Activated CD4-positive, alpha-beta T cell treated with anti-CD3 and anti-CD28 coated beads, Interleukin-2, amount 50 U/mL, for 48 hours (primary cell): ENCODE measurements at places on chromosomes 2 and 18.

DNA sequence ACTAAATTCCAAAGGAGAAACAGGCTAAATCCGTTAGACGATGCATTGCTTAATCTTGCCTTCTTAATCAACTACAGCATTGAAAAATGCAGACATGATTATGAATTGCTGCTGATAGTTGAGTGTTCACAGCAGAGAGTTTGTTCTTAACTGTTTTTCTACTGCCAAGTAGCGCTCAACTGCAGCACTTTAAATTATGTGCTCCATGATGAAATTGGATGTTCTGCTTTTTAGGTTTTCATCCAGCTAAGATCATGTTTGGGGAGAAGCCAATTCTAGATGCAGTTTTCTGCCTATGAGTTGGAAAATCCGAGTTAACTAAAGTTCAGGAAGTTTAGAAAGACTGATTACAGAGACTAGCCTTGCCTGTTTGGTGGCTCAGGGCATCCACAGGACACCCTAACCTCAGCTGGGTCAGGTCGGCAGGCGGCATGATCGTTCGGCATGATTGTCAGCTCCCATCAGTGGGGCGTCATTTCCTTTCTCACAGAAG is 119.4 kb upstream of the PIEZO2 start:
- no peak for DNase-seq

DNA sequence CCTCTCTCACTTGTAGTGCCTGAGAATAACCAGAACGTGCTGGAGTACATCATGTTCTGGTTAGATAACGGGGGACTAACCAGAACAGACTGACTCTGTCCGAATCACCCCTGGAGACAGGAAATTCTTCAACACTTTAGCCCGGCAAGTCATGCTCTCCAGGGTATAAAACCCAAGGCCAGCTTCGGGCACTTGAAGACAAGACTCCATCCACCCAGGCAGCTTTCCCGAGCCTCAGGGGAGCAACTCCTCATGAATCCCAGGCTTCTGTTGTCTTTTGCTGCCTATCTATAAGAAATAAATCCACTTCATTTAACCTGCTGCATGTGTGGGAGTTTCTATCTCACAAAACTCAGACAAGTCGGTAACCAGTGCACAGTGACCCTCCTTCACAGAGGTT is 99.6 kb downstream of the KCNF1 start:
- no peak for DNase-seq

GRCh38 chr2:65199891-65200290 is 27.7 kb upstream of the ACTR2 start:
- DNase-seq, result no peak

DNA sequence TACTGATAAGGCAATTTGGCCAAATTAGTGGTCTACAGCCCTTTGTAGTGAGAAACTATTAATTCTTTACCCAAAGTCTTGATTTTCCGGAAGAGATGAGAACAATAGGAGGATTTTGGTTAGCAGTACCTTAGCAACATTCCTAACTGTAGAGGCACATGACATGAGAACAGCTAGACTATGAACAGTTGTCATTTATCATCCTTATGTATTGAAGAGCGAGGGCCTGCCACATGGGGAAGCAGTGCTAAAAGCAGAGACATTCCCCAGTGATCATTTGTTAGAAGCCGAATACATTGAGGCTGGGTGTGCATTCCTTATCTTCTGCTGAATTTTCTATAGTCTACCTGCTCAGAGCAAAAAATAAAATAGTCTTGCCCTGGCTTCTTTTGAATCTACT is 65.2 kb downstream of the RBBP8 start:
- DNase-seq, result no peak

DNA sequence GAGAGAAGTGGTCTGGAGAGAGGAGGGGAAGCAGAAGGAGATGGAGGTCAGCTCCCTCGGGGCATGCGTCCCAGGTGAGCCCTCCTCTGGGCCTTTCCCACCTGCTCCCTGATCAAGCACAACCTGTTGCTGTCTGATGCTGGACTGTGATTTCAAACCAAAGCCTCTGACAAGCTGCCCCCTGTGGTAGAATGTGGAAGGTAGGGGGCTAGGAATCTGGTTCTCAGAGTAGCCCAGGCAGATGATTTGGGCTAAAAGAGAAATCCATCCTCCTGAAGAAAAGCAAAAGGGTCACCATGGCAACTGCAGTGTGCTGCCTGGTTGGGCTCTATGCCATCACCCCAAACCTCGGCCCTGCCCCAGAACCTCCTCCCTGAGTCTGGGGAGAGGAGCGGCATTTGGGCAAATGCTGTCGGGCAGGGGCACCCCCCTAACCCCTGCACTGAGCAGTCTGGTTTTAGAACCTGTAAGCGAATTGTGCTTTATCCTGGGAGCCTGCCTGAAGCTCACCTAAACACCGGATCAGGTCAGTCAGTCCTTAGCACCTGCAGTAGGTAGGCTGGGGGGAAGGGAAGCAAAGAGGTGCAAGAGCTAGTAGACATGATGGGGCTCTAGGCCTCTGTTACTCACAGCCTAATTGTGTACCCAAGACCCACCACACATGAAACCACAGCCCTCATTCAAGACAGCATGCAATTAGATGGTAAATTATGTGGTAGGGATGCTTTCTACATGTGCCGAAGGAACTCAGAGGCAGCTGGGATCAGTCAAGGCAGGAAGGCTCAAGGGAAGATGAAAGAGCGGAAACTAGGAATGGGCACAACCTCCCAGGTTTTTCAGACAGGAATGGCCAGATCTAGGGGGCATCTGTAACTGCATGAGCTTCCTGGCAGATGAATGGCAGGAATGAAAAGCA is 83.5 kb downstream of the DNMT3A start:
- DNase-seq, result no peak

DNA sequence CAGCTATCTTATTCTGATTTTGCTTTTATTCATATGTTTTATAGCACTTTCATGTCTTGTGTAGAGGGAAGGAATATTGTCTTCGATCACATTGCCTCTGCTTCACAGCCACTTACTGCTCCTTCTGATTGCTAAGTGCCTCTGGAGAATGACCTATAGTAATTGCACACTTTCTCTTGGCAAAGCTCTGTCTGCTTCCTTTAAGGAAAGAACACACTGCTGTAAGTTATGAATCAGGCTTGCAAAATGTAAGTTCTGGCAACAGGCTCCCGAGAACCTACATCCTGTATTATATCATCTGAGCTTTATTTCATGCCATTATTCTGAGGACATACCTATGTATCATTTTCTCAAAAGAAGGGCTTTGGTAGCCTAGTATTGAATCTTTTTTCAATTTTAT is 170.7 kb downstream of the ZNF804A start:
- no peak for DNase-seq

- no peak for DNase-seq
Observed at GRCh38 chr2:242065426-242065825, 195.9 kb downstream of the RTP5 start.

DNA sequence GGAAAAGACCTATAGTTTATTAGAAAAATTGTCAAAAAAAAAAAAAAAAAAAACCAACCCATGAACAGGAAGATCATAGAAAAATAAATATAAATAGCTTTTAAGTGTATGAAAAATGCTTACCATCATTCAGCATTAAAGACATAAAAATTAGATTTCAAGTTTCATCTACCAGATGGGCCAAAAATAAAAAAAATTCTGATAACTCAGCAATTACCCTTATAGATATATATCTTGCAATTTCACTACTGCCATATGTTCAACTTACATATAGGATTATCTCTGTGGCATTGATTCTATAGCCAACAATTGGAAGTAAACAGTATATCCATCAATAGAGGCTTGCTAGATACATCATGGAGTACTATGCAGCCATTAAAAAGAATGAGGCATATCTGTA is 126.6 kb upstream of the SMAD2 start:
- no peak for DNase-seq

DNA sequence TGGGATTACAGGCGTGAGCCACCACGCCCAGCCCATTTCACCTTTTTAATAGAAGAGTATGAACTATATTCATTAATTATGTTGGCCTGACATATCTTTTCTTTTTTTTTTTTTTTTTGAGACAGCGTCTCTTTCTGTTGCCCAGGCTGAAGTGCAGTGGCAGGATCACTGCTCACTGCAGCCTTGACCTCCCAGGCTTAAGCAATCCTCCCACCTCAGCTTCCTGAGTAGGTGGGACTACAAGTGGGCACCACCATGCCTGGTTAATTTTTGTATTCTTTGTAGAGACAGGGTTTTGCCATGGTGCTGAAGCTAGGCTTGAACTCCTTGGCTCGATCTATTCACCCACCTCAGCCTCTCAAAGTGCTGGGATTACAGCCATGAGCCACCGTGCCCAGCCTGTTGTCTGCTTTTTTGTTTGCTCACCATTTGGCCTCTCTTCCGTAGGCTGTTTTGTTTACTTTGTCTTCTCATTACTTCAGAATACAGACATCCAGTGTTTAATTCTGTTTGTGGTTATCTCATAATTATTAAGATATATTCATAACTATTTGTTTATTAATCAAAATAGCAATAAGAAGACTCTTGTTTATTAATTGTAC is 16.3 kb upstream of the CDH2 start:
- no peak for DNase-seq

DNA sequence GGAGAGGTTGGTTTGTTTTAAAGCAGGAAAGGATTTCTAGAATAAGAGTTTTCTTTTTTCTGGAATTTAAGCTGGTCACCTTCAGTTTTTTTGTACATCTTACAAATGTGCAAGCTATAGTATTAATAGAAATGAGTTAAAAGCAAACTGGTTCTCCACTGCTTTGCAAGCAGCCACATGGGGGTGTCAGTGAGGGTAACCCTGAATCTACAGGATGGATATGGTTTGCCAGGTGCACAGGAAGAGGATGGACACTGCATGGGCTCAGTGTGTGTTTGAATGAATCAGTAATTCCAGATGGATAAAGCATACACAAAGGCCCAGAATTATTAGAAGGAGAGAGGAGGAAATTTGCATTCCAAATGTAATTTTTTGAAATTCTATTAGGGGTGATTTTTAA is 89.0 kb downstream of the MAPRE2 start:
- no peak for DNase-seq

DNA sequence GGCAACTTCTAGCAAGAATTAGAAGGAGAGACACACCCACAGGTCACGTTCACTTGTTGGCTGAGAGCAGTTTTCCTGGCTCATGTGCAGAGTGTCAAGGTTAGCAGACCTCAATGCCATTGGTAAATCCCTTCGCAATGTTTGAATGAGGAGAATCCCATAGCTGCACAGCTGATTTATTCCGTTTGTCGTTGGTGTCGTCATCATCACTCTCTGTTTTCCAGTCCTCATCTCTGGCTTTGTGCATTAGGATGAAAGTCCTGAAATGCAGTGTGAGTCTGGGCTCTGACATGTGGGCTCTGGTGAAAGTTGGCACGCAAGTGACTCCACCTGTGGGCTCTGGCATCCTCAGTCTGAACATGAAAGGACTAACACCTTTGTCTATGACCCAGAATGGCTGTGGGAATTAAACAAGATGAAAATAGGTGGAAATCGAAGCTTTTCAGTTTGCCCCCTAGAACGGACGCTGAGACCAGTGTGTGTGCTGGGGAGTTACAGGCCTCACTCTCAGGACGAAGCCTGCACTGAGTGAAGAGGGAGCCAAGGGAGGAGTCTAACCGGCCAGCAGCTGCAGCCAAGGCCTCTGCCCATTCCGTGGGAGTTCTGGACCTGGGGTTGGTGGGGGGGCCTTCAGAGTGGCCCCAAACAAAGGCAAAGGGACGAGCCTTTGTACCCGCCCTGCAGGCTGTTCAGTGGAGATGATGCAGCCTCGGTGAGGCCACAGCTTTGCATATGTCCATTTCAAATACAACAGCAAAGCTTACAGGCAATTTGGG is 74.8 kb upstream of the ZNF516 start:
- no peak for DNase-seq

DNA sequence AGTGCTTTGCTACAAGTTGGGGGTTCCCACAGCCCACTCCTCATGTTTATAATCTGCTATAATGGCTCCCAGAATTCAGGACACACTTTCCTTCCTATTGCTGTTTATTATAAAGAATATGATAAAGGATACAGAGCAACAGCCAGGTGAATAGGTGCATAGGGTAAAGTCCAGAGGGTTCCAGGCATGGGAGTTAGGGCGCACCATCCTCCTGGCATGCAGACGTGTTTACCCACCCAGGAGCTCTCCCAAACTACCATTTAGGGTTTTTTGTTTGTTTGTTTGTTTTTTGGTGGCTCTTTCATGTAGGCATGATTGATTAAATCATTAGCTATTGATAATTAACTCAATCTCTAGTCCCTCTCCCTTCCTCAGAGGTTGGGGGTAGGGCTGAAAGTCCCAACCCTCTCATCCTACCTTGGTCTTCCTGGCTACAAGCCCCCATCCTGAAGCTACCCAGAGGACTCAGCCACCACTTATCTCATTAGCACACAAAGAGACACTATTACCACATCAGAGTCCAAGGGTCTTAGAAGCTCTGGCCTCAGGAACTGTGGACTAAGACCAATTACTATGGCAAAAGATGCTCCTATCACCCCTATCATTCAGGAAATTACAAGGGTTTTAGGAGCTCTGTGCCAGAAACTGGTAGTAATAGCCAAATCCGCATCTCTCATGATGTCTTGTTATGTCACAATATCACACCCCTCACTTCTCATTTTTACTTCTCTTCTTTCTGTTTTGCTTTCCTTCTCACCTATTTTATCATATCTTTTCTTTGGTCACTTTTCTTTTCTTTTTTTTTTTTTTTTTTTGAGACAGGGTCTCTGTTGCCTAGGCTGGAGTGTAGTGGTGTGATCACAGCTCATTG is 154.9 kb upstream of the TTC39C start:
- DNase-seq, result no peak

DNA sequence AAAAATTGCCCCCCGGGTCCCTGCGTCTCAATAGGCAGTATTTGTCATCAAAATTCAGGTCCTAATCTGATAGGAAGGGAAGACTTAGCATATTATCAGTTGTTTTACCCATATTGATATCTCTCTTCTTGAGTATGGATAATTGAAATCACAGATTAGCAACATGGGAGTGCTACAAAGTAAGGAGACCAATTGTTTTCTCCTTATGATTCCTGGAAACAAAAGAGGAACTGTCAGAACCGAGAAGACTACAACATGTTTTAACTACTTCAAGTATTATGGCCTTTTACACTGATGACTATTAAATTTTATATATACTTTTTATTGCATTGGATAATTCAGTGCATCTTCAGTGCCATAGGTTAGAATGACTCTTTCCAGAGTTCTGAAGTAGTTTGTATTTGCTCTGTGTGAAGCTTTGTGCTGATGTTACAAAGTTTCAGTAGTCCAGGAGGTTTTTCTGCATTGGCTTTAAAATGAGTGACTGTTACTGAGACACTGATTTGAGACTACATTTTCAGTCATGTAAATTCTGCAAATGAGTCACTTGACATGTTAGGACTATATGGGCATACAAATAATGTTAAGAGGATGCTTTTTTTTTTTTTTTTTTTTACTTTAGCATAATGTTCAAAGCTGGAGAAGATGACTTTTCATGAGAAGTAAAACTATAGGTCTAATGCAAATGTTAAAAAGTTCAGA is 19.7 kb upstream of the TLK1 start:
- no peak for DNase-seq

- DNase-seq, result no peak
Observed at GRCh38 chr18:8730080-8730827, 24.9 kb downstream of the MTCL1 start.

GRCh38 chr2:182230561-182230960 is 196.3 kb downstream of the PDE1A start:
- no peak for DNase-seq

- DNase-seq, result no peak
Observed at GRCh38 chr2:38806733-38807059, 28.7 kb downstream of the GEMIN6 start.

- peak; percentile 85 for DNase-seq
Observed at GRCh38 chr2:120012771-120013596, at the start of gene EPB41L5. EPB41L5 (plus strand) TSS chr2:120013077; CDS start chr2:120019085, 6,008 bp downstream.

- DNase-seq, result no peak
Observed at GRCh38 chr2:222232372-222232771, 66.4 kb downstream of the PAX3 start.
